ENCODE measurements at places on chromosomes 2 and 18.

DNA sequence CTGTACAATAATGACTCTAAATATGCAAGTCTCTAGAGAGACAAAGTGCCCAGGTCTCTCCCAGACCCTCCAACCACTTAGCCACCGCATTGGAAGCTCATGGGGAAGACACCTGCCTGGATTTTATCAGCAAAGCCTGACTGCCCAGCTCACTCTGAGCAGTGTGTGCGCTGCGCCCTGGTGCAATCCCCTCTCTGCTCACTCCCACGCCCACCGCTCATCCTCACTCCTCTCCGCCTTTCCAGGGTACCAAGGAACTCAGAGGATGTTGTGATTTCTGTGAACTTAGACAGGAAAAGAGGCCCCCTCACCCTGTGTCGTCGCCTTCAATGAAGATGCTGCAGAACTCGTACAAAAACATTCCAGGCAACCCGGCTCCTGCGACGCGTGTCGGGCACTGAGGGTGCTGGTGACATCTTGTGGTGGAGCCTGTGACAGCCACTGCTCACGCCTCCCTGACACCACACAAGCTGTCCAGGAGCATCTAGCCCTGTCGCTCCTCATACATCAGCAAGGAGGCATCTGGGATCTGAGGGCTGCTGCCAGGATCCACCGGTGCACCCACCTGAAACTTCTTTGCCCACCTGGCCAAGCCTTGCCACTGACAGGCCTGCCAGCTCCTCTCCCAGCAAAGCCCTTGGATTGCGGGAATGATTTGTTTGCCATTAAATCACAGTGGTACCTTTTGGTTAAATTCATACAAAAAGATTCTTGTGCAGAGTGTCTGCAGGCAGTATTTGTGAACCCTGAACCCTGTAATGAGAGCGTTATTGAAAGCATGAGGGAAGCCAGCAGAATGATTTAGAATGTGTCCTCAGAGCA lies 220.4 kb downstream of the ZNF516 start:
- peak; percentile 72 for DNase-seq

GRCh38 chr2:24939353-24939752 lies 19.3 kb upstream of the ADCY3 start:
- DNase-seq = no peak

- peak; percentile 9 for DNase-seq
These were observed 5.1 kb downstream of the SERPINB8 start for GRCh38 chr18:63974991-63975390.

- DNase-seq = no peak
These were observed 94.2 kb upstream of the RAB27B start for GRCh38 chr18:54734059-54734458.

GRCh38 chr18:76420898-76421684 lies 74.0 kb downstream of the ZNF516 start:
- DNase-seq = no peak

DNA sequence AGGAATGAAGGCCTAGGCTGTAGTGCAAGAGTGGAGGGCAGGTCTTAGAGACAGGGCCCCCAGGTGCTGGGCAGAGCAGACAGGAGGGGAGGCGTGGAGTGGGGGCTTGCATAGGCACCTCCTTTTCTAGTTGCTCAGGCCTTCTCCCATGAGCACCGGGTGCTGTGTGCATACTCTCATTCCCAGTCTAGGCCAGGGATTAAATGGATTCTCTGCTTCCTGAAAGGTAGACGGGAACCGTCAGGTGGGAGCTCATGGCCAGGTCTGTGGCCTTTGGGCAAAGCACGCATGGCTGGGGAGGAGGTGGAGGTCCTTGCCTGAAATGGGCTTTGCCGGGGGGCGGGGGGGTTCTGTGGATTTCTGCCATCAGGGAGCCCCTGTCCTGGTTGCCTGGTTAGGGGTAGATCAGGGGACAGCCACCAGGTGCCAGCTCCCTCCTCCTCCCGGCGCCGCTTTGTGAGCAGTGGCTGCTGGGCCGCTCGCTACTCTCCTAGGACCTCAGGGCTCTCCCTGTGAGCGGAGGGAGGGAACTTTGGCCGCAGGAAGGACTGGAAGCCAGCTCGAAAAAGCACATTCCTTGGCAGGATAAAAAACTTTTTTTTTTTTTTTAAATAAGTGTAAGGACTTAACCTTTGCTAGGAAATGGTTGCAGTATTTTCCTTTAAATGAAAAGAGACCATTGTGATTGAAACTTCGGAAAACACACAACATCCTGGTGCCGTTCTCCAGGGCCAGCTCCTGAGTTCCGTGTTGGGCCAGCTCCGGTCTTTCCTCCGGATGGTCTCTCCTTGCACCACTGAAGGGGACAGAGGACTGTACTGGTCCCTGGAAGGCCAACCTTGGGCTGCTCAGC lies 82.8 kb upstream of the HAAO start:
- DNase-seq = no peak

GRCh38 chr2:99543247-99543646 lies 53.4 kb upstream of the REV1 start:
- DNase-seq = no peak

DNA sequence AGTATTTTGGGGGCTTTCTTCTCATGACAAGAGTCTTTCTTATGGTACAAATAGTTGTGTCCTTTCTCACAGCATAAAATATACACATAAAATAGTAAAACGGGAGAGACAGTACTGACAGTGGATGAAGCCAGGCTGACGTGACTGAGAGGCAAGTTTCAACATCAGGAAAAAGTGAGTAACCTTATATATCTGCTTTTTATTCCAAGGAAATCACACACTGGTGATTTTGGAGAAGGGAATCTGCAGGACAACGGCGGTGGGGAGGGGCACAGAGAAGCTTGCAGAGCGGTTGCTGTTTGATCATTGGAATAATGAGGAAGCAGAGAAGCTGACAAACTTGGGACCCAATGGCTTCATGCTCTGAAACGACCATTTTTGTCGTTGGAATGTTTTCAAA lies 130.6 kb upstream of the ZNF236 start:
- no peak for DNase-seq

DNA sequence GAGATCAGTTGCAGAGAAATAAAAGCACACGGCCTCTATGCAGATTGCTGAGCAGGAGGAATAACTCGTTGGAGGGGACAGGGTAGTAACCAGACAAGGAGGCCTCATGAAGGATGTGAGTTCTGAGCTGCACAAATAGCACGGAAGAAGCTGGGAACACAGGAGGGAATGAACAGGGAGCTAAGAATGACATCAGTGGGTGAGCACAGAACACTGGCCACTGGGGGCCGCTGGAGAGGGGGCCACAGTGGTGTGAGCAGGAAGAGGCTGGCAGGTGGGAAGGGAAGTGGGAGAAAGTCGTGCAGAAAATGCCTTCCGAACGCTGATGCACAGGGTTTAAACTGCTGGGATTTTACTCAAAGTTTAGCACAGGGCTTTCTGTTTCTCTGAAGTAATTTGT lies 61.0 kb downstream of the ZAP70 start:
- no peak for DNase-seq

- no peak for DNase-seq
These were observed 157.4 kb downstream of the SOX11 start for GRCh38 chr2:5849562-5849961.

GRCh38 chr2:162874412-162874811 lies 35.8 kb upstream of the KCNH7 start:
- no peak for DNase-seq

DNA sequence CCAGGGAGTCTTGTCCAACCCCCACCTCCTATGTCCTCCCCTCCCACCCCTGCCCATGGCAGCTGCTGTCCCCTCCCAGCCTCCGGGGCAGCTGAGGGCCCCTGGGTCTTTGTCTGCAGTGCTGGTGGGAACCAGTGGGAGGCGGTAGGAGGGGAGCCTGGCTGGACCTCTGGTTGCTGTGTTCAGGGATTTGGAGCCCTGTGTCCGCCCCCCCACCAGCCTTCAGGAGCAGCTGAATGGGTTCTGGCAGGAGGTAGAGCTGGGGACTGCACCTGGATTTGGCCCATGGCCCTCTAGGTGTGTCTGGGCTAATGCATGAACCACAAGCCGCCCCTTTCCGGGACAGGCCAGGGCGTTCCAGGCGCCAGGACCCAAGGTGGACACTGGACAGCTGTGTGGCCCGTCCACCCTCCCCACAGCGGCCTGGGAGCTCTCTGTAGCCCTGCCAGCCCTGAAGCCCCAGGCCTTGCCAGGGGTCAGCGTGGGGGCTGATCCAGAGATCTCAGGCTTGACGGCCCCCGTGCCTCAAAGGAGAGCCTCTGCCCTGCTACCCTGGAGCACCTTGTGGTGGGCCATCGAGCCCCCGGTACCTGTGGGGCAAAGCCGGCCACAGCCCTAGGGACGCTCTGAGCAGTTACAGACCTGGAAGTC lies 25.4 kb downstream of the GPC1 start:
- DNase-seq = no peak

DNA sequence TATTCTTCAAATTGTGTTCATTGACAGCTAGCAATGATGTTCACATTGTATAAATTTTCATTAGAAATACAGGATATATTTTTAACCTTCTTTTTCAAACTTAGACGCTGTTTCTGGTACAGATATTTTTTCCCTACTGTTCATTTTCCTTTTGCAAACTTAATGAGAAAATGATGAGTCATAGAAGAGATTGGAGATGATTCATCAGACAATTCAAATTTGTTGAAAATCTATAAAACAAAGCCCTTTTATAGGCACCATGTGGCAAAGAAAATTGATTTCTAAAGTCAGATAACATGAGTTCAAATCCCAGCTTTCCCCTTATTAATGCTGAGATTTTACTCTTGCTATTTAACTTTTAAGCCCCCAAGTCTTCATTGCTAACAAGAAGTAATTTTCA lies 728.8 kb upstream of the DDX18 start:
- no peak for DNase-seq

DNA sequence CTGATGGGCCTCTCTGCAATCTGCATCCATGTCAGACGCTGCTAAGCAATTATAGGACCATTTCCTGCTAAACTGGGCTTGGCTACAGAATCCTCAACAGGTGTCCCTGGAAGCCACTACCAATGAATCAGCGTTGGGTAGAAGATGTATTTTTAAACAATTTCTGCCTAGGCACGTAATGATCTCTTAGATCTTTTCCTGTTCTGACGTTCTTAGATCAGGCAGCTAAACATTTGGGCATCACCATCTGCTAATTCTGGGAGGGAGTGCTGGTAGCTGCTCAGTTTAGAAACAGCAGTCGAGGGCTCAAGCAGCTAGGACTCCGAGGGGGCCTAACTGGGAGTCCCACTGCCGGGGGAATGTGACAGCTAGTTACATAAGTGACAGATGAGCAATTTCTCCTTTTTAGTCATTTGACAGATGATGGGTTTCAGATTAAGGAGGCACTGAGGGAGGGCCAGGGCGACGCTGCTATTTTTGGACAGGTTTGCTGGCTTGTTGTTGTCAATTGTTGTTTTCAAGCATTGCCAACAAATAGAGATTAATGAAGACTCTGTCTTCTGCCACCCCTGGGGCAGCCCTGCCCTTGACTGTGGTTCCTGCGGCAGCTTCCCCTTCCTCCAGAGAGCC lies 92.7 kb downstream of the MRO start:
- DNase-seq = no peak

DNA sequence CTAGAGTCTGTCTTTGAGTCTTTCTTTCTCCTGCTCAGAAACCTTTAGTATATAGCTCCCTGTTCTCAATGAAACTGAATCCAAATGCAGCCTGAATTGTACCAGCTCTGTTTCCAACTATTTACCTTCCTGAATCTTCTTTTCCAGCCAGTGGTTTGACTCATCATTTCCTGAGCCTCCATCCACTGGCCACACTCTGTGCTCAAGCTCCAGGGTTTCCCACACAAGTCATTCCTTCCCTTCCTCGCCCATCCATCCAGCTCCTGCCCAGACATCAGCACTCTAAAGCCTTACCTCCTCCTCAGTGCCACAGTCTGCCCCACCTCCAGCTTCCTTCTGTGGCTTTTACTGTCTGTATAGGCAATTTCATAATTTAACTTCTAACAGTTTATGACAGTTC lies 233.6 kb upstream of the RASGRP3 start:
- DNase-seq = no peak

GRCh38 chr2:70536517-70537055 lies 17.0 kb downstream of the TGFA start:
- no peak for DNase-seq

DNA sequence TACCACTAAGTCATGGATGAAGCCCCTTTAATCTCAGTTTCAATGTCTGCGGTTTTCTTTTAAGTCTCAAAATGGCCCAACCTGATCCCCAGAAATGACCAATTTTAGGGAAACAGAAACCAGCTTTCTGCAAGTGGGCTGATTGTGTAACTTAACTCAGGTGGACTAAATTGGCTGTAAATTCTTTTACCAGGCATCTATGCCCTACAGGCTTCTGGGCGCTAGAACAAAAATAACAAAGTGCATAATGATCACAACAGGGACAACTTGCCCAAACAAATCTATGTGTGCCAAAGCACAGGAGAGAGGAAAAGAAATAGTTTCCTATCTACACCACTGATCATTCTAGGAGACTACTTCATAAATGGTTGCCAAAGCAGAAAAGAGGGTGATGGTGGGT lies 112.3 kb upstream of the SETBP1 start:
- DNase-seq = no peak

GRCh38 chr2:66201242-66201641 lies 233.7 kb upstream of the MEIS1 start:
- DNase-seq = no peak

GRCh38 chr2:8248623-8248957 lies 433.3 kb upstream of the ID2 start:
- no peak for DNase-seq

DNA sequence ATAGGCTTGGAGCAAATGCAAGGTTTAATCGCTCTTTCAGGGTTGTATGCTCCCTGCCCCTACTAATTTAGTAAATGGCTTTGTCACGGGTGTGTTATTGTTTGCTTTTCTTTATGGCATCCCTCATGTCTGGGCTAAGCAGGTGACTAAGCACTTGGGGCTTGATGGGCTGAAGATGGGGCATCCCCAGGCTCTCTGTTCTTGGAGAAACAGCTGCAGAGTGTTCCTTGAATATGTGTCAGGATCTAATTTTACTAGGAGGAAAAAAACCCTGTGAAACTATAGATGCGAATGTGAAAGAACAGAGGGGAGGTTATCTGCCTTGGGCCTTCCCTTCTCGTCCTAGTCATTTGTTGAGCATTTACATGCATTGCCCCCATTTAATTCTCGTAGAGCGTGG lies 94.7 kb upstream of the TAF1B start:
- DNase-seq = no peak

GRCh38 chr18:808086-808485 lies 4.0 kb downstream of the YES1 start:
- peak; percentile 51 for DNase-seq

DNA sequence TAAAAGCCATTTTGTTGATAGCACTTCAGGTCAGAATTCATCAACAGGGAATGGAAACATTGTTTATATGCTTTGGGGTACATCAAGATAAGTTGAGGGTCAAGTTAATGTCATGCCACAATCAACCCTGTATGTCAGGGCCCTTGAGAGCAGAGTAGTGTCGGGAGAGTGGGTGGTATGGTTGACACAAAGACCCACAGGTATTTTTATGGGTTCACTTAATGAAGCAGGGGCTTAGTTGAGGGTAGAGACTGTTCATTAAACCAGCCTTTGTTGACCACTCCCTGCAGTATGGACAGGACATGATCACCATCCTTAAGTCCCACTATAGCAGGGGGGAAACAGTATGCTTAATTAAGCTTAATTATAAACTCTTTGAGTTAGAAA lies 5.7 kb downstream of the RPL37A start:
- DNase-seq = no peak

GRCh38 chr18:76892832-76893231 lies 70.5 kb downstream of the ZNF236 start:
- DNase-seq = no peak

Data from NCI-H1092 treated with DMSO at 0.1 percent for 48 hours (cell line).